ENCODE measurements at places on chromosomes 4 and X.
A peak's percentile ranks its signal among the peaks of the same experiment; 100 is the strongest.

- peak; percentile 11 for DNase-seq
Observed at GRCh38 chrX:6226596-6227452, 1.8 kb downstream of the NLGN4X start.

DNA sequence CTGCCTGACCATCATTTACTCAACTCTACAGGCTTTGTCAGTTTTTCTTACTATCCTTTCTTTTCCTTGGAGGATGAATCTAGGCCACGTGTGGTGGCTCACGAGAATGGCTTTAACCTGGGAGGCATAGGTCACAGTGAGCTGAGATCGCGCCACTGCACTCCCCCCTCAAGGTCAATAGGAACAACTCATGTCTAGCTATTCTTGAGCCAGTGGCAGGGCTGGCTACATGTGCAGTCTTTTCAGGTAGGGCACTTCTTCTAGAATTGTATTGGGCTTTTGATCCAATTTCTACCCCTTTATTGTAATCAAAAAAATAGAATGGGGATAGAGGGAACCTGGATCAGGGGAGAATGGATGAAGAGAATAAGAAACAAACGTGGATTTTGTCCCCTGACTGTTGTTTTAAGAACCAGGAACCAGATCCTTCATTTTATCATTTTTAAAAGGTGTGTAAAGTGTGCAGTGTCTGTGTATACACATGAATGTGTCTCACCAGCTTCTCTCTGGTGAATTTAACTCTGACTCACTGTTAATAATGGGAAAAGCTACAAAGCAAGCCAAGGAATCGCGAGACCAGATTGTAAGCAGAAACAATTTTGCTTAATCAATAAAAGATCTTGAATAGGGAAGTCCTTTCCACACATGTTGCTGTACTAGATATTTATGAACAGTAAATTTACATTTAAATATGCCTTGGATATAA, 283.9 kb upstream of the GPC4 start:
- no peak for DNase-seq

- DNase-seq, result no peak
Observed at GRCh38 chr4:38482696-38483095, 181.3 kb upstream of the KLF3 start.

GRCh38 chrX:153829549-153829798, 870 bp downstream of the PDZD4 start:
- DNase-seq, result no peak

- DNase-seq, result peak; percentile 59
Observed at GRCh38 chr4:5870701-5871100, 22.2 kb downstream of the CRMP1 start.

DNA sequence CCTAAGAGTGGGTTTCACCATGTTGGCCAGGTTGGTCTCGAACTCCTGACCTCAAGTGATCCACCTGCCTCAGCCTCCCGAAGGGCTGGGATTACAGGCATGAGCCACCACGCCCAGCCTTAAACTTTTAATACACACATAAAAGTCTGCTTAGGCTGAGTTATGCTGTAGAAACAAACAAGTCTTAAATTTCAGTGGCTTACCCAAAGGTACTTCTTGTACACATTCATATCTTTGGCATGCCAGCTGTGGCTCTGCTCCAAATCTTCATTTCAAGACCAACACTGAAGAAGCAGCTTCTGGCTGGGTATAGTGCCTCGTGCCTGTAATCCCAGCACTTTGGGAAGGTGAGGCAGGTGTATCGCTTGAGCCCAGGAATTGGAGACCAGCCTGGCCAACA, 80.3 kb downstream of the PPEF2 start:
- DNase-seq, result no peak

GRCh38 chr4:93203708-93204107, 624.8 kb upstream of the ATOH1 start:
- no peak for DNase-seq

DNA sequence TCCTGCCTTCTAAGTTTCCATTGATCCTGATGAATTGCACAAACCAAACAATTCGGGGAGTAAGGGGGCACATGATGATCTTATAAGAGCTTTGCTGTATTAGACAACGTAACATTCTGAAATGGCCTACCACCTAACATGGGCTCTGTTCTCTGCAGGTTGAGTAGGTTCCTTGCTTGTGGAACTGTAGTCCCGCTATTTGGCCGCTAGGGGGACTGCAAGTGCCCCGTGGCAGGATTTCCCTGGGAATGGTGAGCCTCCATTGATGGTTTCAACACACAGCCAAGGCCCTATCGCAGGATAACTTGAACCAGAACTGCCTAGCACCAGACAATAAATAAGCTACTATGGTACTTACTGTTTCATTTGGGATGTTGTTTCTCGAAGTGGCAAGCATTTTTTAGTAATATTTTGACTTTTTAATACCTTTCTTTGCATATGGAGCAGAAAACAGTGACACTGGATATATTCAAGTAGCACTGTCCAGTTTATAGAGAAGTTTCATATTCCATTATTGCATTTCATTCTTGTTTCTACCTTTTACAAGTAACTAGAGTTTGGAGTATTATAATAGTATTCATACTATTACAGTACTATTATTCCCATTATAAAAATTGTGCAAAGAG, 11.9 kb downstream of the AR start:
- DNase-seq, result no peak

GRCh38 chr4:41510179-41510578, 27.8 kb upstream of the LIMCH1 start:
- DNase-seq, result no peak

GRCh38 chr4:20639346-20639745, 60.9 kb upstream of the PACRGL start:
- DNase-seq, result no peak

DNA sequence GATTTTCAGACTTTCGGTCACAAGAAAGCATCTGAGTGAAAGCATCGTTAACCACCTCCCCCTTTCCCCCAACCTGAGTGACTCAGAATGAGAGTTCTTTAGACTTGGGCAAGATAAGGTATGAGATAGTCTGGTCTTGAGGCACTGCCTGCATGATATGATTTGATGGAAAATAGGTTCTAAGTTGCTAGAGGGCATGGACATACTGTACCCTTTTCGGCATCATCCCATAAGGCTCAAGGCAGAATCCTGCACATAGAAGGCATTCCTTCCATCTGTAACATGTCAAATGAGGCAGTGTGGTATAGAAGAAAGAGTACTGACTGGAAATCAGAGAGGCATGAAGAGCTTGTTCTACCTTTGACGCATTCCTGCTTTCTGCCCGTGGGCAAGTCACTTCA, 16.8 kb upstream of the AMOT start:
- DNase-seq, result no peak

- peak; percentile 76 for DNase-seq
Observed at GRCh38 chr4:7798178-7798995, 141.3 kb downstream of the AFAP1 start.

DNA sequence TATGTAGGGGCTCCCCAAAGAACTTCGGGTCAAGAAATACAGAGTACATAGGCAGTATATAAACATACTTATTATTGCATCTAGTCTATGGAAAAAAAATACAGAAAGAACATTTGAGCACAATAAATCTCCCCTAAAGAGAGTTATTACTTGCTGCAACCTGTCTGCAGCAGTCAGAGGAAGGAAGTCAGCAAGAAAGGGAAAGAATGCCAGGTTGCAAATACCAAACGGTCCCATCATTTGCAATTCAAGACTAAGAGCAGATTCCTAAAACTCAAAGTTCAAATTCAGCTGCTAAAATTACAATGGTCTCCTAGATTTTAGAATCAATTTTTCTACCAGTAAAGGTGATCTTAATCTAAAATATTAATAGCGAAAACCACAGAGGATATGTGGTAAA, 236.2 kb upstream of the NUDT6 start:
- no peak for DNase-seq

DNA sequence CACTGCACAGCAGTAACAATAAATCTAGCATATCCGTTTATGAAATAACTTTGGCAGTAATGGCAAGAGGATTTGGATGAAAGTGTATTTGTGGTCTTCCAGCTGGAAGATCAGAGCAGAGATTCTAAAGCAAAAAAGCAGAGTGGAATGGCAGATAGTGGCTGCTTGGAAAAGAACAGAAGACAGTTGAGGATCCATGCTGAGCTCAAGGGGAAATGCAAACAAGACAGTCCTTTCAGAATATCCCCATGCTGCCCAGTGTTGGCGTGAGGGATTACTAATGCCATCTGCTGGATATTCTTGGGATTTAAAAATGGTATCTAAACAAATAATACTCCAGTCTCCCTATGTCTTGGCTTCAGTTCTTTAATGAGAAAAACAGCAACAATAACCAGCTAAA, 629.1 kb upstream of the ATOH1 start:
- DNase-seq, result no peak

DNA sequence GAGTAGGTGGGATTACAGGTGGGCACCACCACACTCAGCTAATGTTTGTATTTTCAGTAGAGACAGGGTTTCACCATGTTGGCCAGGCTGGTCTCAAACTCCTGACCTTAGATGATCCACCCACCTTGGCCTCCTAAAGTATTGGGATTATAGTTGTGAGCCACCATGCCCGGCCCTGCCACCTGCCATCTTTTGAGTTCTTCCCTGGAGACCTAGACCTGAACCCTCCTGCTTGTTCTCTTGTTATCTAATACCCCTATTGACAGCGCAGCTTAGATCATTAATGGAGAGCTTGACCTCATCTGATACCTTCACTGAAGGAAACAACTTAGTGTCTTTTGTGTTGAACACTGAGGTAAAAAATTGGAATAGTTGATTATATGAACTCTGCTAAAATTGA, 53.6 kb downstream of the HTT start:
- DNase-seq, result no peak

- DNase-seq, result no peak
Observed at GRCh38 chrX:23598575-23598974, 68.7 kb upstream of the PRDX4 start.

DNA sequence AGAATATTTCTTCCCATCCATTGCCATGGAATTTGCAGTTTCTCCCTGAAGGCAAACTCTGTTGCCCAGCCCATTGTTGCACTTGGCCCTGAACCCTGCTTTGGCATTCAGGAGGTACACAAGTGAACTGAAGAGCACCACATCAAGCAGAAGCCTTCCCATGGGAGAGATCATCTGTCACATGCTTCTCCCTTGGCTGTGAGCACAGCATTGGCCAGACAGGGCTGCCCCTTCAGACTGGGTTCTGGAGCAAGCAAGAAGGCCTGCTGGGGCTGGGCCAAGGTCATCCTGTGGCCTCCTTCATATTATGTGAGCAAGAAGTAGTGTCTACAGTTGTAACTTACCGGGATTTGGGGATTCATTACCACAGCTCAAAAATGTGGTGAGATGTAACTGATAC, 22.7 kb downstream of the SCML1 start:
- no peak for DNase-seq

DNA sequence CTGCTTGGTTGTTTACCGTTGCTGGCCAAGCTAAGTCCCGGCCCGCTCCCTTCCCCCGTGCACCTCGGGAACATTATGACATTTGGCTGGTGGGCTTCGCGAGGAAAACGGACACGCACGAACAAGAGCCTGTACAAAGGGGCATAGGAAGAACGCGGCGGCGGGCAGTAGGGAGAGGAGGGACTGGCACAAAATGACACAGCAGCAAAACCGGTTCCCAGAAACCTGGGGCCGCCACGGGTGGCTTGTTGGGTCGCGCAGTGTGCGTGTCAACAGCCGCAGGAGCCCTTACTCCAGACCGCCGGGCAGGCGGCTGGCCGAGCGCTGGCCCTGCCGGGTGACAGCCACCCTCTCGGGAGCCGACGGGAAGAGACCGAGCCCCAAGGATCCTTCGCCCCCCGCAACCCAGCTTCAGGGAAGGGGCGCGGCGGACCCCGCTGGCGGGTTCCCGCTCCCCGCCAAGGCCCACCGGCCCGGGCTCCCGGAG, 1.6 kb upstream of the LIN54 start:
- DNase-seq, result peak; percentile 20

DNA sequence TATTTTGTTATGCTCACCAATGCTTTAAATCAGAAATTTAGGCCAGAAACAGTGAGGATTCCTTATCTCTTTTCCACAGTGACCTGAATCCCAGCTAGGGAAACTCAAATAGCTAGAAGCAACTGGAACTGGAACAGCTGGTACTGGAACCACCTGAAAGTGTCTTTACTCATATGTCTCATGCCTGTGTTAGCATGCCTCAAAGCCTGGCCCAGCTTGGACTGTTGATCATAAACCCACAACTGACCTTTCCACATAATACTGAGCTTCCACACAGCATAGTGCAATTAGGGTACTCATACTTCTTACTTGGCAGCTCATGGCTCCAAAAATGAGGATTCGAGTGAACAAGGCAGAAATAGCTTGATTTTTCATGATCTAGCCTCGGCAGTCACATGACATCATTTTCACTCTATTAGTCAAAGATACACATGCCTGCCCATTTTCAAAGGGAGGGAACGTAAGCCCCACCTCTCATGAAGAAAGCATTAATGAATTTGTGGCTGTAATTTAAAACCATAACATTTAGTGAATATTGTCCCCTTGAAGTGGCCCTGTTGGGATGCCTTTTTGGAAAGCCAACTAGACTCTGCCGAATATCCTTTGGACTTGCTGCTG, 80.8 kb upstream of the ACSL1 start:
- DNase-seq, result no peak

DNA sequence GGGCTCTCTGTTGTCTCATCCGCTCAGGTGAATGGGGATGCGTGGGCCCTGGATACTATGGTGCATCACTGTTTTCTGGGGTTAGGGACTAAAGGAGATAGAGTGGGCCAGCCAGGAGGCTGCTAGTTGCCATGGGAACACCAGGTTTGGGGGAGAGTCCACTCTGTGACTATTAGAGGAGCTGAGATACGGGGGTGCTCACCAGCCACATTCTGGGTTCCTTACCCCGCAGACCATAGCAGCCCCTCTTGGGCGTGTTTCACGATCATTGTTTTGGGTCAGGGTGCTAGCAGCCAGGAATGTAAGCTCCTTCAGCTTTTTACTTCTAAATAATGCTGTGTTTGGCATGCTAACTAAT, 4.6 kb downstream of the EFNB1 start:
- DNase-seq, result no peak

DNA sequence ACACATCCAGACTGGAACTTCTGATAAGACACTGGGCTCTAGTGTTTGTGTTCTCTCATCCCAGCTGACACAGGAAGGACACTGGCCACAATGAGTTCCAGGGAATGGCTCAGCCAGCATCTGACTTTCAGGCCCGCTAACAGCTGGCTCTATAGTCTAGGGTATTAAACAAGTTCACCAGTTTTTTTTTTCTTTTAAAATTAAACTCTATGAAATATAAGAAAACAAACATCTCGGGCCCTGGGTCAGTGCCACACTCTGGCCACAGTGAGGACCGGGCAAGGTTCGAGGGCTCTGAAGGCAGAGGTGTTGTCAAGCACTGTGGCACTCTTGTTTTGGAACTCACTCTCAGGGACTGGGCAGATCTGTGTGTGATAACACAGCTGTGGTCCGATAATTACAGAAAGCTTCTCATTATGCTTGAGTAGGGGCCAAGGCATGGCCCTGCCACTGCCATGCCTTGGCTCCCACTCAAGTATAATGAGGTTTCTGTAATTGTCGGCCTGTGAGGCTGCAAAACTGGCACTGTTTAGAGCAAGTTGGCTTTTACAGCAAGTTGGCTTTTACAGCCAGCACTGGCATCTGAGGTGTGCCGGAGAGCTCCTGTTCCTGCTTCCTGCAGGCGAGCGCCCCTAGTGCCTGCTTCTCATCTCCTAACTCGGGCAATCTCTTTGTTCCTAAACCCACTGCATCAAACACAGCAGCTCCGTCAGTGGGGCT, 62.8 kb downstream of the PPP1R2C start:
- peak; percentile 67 for DNase-seq

GRCh38 chr4:41741354-41741753, 7.2 kb downstream of the PHOX2B start:
- DNase-seq, result no peak

Data from posterior cingulate gyrus (tissue), 11 donors.